Frontal cortex (tissue), 4 donors: ENCODE measurements at places on chromosomes 16 and 17. TPM values are rescaled to one million over a fixed set of nuclear protein-coding genes. Genes with fewer than 3 reads are reported as not detected.

Gene BTBD17
- 5.3 TPM for total RNA-seq

- no peak for DNase-seq
These were observed 91.4 kb downstream of the HIC1 start for GRCh38 chr17:2146132-2146871.

DNA sequence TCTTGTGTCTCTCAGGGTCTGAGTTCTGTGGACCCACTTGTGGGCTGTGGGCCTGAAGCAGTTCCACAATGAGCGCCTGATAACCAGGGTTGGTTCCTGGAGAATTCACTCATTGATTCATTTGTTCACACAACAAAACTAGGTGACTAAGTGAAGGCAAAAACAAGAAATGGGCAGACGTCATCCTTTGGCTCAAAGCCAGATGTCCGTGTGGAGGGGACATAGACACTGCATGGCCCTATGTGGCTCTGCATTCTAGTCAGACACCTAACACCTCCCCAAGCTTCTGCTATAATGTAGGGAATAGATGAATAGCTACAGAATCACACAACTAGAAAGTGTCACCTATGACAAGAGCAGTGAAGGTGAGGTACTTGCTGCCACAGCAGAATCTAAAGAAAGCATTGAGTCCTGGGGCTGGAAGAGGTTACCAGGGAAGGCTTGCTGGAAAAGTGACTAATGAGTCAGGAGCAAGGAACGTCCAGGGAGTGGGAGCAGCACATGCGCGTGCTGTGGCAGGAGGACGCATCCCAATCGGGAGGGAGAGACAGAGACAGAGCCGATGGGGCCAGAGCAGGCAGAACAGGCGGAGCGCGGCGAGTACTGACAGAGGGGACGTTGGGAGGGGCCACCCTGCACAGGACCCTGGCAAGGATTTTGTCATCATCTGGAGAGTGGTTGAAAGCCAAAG is 58.9 kb downstream of the CES1 start:
- no peak for DNase-seq

DNA sequence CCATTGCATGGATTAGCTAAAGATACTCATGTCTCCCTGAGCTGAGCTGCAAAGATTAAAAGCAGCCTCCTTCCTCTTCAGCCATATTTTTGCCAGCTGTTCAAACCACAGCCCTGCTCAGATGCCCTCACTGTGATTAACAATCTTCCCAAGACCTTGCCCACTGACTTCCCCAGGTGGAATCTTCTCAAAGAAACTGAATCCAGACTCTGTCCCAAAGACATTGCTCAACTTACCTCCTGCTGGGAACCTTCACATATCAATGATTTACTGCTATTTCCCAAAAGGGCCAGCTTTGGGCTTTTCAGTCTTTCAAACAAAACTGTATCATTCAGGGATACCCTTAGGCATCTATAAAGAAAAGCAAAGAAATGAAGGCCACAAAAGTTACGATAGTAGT is 9.2 kb downstream of the C17orf67 start:
- DNase-seq = no peak

- no peak for DNase-seq
These were observed 74.2 kb upstream of the KSR1 start for GRCh38 chr17:27382025-27382424.

Gene KRTAP4-4
- not detected for total RNA-seq
